Right renal cortex interstitium (tissue), 3 donors: ENCODE measurements at places on chromosomes 16 and 17.

- DNase-seq, result no peak
Observed at GRCh38 chr17:76379646-76380376, 4.6 kb upstream of the SPHK1 start.

GRCh38 chr16:31186176-31186575 lies 6.2 kb downstream of the FUS start:
- no peak for DNase-seq

DNA sequence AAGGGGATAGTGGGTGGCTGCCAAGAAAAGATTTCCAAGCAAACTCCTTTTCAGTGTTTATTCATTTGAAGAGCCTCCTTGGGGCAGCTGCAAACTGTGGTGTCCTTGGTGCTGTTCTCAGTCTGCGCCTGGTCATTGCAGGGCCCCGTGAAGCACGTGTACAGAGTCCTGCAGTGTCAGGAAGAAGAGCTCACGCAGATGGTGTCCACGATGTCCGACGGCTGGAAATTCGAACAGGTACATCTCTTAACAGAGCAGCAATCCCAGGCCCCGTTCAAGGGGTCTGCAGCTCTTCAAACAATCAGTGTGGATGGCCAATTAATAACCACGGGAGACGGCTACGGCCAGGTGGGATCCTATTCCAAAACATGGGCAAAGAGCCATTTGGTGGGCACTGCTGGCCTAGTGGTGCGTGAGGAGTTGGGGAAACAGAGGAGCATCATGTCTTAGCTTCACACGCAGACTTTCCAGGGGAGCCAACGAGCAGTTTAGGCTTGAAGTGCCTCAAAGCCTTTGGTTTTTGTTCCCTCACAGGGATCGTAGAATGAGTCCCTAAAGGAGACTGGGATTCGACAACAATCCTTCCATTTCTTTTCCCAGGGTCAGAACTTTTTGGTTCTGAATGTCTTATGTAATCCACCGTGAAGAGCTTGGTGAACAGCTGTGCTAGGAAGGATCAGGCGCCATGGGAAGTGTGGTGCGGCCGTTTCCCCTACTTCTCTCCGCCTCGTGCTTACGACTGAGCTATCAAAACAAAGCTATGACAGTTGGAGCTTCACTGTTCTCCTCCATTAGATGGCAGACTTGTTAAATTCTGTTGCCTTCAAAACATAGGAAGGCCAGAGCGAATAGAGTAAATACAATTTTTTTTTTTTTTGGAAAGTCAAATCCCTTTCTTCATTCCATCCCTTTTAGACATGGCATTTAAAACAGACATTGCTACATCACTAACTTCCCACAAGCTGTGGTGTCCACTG lies 12.6 kb downstream of the KCTD2 start:
- DNase-seq, result no peak

DNA sequence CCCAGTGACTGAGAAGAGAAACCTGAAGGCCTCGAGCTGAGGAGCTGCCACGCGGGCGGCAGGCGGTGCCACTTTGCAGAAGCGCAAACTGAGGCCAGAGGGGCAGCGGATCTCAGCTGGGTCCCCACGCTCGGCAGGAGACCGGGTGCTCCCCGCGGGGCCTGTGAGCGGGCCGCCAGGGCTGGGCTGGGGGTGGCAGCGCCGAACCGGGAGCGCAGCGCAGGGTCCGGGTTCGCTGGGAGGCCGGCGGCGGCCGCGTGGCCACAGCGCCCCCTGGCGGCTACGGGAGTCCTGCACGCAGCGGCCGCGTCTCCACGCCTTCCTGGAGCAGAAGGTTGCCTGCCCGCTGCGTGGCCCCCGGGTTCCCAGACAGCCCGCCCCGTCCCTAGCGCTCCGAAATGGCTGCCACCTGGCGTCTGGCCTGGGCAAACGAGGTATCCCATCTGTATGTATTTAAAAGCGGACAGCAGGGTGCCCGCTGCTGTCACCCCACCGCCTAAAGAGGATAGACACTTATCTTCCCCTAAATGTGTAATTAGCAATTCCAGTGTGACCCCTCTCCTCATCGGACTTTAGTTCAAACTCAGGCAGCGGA lies 96.1 kb upstream of the CDH5 start:
- DNase-seq, result peak; percentile 59

DNA sequence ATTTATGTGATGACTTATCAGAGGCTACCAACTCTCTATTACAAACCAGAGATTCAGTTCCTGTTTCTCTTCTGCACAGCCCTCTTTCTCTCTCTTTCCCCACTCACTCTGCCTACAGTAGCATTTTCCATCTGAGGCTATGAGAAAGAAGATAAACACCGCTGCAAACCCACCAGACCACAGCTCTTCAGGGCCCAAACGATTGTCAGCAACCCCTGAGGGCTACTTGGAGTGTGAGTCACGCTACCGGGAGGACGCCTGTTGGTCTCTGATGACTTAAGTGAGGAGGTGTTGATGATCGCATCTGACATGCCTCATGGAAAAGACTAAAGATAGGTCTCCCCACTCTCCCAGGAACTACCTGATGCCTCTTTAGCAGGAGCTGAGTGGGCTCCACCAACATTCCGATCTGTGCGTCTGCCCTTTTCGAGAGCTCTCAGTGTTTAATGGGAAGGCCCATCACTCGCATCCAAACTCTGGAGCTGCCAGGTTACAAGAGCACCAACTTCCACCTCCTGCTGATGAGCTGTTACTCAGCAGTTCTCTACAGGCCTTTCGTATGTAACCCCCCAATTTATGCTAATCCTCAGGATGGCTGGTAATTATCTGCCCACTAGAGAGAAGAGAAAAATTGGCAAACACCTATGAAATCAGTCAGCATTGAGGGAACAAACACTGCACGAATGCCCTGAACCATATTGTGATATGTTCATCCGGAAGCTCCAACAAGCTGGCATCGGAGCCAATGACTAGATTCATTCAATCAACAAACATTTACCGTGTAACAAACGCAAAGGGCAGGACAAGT lies 9.2 kb downstream of the GRIN2A start:
- no peak for DNase-seq

- DNase-seq, result no peak
Observed at GRCh38 chr16:8372141-8372540, 218.2 kb downstream of the TMEM114 start.

- DNase-seq, result peak; percentile 83
Observed at GRCh38 chr16:1971796-1972489, at the start of gene TBL3. Gene TBL3 (plus strand): TSS chr16:1972053. CDS start chr16:1972165, 112 bp downstream.

DNA sequence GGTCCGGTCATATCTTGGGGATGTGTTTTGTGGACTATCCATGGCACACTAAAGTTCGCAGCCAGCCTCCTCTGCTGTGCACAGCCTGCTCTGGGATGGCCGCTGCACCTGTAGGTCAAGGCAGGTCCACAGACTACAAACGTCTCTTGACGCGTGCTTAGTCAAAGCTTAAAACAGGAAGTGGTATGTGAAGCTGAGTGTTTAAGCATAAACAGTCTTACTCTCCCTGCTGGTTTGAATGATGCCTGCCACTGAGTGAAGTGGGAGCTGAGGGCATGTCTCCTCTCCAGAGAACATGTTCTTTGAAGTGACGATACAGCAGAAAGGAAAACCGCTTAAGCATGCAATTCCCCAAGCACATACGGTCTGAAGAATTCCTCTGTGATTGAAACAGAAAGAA lies 365.6 kb downstream of the SLC39A11 start:
- DNase-seq, result no peak

DNA sequence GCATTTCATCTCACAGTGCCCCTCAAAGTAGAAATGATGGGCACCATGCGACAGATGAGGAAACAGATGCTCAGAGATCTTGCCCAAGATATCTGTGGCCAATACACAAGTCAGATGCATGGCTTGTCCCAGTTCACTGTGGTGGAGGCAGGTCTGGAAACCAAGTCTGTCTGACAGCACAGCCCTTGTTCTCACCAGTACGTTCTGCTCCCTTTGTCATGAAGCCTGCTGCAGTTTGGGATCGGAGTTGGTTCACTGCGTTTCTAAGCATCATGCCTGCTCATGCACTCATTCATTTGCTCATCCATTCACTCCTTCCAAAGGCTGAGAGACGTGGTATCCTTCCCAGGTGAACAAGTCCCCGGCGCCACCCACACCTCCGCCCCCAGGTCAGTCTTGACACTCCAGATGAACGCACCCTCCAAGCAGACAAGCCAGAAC lies 27.2 kb upstream of the MEAK7 start:
- no peak for DNase-seq
